Foreskin keratinocyte (primary cell): ENCODE measurements at places on chromosomes 1 and 21.
A peak's percentile ranks its signal among the peaks of the same experiment; 100 is the strongest.

DNA sequence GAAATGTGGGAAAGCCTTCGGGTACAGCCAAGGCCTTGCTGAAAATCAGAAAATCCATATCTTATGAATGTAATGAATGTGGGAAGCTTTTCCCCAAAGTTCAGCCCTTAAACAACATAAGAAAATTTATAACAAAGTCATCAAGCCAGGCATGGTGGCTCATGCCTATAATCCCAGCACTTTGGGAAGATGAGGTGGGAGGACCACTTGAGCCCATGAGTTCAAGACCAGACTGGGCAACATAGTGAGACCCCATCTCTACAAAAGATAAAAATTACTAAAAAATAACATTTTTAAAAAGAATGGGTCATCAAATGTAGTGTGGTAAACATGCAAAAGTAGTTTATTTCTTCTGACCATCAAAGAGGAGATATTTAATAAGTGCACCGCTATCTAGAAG is 45.9 kb downstream of the KIAA0319L start:
- no peak for DNase-seq

GRCh38 chr1:85570446-85571180 is 9.9 kb upstream of the CCN1 start:
- DNase-seq, result no peak

- no peak for DNase-seq
Measured at GRCh38 chr1:8533907-8534306, 216.0 kb downstream of the SLC45A1 start.

GRCh38 chr1:225537554-225538251 is 109.9 kb upstream of the LBR start:
- no peak for DNase-seq

- DNase-seq, result no peak
Measured at GRCh38 chr1:84653130-84653677, 37.1 kb downstream of the SSX2IP start.

DNA sequence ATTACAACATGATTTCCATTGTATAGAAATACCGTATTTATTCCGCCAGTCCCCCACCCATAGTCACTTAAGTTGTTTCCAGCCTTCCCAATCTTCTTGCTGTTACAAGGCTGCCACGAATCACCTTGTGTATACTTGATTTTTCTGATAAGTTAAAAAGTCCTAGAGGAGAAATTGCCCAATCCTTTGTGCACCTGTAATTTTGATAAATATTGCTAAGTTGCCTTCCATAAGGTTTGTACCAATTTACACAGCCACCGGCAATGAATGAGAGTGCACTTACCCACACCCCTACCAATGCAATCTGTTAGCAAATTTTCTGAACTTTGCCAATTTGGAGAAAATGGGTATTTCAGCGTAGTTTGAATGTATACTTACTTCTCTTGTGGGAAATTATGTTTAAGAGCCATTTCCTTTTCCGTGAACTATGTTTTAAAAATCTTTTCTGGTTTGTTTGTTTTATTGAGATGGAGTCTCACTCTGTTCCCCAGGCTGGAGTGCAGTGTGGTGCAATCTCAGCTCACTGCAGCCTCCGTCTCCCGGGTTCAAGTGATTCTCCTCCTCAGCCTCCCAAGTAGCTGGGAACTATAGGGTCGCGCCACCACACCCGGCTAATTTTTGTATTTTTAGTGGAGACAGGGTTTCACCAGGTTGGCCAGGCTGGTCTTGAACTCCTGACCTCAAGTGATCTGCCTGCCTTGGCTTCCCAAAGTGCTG is 87.4 kb downstream of the DHRS3 start:
- no peak for DNase-seq

DNA sequence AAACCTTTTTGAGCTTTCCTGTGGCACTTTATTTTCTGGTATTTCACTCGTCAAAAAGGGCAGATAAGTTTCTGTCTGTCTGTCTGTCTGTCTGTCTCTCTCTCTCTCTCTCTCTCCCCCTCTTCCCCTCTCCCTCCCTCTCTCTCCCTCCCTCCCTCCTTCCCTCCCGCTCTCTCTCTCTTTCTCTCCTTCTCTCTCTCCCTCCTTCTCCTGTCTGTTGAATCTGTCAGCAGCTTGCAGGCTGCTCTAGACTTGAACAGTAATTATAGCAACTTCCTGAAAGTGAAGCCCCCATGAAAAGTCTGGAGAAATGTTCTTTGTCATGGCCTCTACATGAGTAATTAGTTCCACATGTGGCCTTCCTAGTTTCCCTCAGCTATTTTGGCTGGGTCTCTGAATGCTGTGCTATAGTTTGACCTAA is 275.2 kb upstream of the C1orf105 start:
- no peak for DNase-seq

DNA sequence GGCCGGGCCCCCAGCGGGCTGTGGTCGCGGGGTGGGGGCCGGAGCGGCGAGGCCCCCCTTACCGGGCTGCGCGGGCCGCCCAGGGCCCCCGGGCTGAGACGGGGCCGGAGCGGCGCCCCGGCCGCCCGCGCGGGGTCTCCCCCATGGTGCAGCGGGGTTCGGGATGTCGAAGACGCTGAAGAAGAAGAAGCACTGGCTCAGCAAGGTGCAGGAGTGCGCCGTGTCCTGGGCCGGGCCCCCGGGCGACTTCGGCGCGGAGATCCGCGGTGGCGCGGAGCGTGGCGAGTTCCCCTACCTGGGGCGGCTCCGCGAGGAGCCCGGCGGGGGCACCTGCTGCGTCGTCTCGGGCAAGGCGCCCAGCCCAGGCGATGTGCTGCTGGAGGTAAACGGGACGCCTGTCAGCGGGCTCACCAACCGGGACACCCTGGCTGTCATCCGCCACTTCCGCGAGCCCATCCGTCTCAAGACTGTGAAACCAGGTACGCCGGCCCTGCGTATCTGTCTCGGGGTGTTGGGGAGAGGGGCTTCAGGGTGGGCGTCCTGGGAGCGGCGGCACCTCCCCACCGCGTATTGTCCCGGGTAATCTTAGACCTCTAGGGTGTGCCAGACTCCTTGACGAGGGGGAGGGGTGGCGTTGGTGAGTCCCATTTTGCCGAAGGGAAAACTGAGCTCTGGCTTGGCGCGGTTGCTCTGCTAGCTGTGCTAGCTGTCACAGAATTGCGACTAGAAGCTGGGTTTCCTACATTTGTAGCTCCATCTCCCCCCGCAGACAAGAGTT is 745 bp downstream of the MAGI3 start:
- DNase-seq, result no peak

GRCh38 chr1:39648496-39648895 is 9.1 kb upstream of the HEYL start:
- no peak for DNase-seq

DNA sequence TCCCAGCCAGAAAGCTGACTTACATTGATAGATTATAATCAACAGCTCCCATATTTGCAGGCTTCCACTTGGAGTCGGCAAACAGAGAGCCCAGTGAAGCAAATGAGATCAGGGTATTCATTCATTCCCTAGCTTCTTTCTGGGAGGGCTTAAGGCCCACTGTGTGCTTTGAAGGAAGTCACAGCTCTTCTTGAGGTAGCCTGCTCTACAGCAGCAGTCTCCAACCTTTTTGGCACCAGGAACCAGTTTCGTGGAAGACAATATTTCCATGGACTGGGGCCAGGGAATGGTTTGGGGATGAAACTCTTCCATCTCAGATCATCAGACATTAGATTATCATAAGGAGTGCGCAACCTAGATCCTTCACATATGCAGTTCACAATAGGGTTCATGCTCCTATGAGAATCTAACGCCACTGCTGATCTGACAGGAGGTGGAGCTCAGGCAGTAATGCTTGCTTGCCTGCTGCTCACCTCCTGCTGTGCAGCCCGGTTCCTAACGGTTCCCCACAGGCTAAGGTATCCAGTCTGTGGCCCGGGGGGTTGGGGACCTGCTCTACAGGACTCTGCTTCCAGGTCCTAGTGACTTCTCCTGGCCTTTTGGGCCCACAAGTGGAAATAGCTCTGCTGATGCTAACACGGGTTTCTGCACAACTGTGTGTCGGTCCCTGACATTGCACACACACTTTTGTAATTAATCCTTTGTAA is 13.7 kb upstream of the ADAM30 start:
- no peak for DNase-seq

- peak; percentile 85 for DNase-seq
Measured at GRCh38 chr1:52665006-52665941, 32.3 kb downstream of the SHISAL2A start.

- no peak for DNase-seq
Measured at GRCh38 chr21:15676935-15677334, 52.8 kb upstream of the USP25 start.

DNA sequence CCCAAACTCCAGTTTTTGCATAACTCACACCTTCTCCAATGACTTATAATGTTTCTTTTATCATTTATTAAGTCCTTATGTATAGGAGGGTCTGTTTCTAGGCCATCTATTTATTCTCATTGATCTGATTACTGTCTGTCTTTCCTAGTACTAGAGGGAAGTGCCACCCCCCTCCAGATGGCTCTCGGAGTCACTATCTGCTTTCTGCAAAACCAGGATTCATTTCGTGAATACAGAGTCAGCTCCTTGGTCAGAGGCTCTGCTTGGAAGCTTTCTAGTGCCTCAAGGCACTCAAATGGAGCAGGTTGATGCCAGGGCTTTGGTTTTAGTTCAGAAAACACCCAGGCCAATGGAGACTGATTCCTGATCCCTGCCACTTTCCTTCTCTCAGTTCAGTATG is 102.3 kb upstream of the CD34 start:
- no peak for DNase-seq

- DNase-seq, result no peak
Measured at GRCh38 chr1:205220421-205220820, 7.3 kb upstream of the TMCC2 start.

GRCh38 chr1:199629624-199630023 is 397.9 kb upstream of the NR5A2 start:
- DNase-seq, result peak; percentile 74

DNA sequence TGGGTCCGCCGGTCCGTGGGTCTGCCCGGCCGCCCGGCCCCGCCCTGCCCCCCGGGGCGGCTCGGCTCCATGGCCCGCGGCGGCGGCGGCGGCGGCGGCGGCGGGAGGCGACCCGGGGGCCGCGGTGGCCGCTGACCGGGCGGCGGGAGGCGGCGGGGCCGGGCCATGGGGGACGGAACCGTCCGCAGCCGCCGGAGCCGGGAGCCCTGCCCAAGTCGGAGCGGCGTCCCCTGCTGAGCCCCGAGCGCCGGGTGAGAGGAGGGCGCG is 184 bp downstream of the B4GALT2 start:
- no peak for DNase-seq

DNA sequence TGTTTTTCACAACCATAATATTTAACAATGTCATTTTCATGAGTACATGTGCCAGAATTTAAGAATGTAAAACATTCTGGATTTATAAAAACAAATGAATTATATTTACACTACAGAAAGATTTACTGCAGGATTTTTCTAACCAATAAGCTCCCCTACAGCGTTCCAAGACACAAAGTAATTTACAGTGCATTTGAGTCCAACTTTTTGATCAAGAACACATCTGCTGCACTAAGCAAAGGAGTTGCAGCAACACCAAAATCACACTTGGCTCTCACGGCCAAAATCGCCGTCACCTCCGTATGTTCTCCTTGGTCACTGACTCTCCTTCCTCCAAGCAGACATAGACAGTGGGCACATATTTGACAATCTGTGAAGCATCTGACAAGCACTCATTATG is 7.7 kb downstream of the VPS26C start:
- DNase-seq, result no peak

- no peak for DNase-seq
Measured at GRCh38 chr1:227855687-227856086, 40.2 kb downstream of the PRSS38 start.

GRCh38 chr1:38082769-38083263 is 36.2 kb upstream of the POU3F1 start:
- no peak for DNase-seq

DNA sequence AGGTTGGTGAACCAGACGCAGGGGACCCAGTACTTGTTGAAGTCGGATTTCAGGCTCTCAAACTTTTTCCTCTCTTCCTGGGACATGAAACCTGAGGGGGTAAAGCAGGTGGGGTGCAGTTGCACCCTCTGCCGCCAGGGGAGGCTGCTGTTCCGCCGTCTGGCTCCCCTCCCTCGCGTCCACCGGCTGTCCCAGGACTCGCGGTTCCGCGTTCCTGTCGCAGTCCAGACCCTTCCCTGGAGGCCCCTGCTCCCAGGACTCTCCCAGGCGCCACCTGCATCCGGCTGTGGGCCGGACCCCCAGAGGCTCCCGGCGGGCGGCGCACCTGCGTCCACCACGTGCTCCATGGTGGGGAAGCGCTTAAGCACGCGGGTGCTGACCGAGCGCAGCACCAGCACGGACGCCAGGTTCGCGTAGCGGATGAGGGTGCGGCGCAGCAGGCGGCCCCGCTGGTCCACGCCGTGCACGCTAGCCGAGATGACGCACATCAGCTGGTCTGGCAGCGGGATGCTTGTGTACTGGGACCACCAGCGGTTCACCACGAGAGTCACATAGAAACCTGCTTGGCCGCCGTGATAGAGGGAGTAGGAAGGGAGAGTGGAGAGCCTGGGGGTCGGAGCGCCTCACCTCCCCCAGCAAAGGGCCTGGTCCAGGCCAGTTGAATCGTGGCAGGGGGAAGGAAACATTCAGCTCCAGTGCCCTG is 1.7 kb downstream of the BEST4 start:
- DNase-seq, result peak; percentile 59

- DNase-seq, result no peak
Measured at GRCh38 chr1:214621236-214621635, 18.2 kb downstream of the CENPF start.

DNA sequence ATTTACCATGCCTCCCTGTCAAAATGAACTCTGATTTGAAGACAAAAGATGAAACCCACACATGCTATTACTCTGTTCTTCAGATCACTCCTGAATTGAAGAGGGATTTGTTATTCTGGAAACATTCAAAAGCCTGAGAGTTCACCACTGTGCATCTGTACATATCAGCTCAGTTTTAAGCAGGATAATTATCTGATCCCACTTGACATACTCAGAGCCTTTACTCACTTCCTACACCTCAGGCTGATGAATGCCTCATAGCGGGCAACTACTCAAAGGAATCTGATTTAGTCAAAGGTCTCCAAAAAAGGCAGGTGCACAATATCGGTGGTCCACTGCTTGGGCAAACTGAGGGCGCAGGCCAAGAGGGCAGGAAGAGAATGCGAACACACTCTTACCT is 47.5 kb upstream of the LPAR3 start:
- DNase-seq, result no peak

DNA sequence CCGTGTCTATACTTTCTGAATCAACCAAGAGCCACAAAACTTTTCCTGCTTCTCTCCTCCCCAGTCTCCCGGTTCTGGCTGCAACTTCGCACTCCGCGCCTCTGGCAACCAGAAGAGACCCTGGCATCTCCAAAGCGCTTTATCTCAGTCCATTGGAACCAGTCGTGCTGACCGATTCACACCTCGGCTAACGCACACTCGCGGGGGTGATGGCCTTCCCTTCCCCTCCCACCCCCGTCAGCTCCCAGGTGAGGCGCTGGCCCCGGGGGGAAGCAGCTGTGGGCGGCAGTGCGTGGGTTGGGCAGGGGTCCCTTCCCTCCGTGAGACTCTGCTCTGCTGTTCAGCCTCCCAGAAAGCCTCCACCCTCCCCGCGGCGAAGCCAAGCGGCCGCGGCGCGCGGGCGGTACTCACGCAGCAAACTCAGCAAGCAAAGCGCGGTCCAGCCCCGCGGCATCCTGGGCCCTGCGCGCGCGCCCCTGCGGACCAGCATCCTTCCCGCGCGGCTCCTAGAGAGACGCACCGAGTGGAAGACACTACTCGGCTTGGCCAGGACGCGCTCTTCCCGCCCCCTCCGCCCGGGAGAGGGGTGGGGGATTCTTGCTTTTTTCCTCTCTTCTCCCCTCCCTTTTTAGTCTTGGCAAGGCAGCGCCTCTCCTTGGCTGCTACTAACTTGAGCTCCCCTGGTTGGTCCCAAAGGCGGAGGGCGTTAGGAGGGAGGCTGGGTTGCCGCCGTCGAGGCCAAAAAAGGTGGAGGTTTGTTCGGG is at the start of gene CD34:
CD34 (minus strand) TSS at position 535 of the 764 bp plus-strand sequence; CDS start at position 490, 45 bp downstream.
- no peak for DNase-seq
